ENCODE measurements at places on chromosomes 16 and 17.
A peak's percentile ranks its signal among the peaks of the same experiment; 100 is the strongest.

DNA sequence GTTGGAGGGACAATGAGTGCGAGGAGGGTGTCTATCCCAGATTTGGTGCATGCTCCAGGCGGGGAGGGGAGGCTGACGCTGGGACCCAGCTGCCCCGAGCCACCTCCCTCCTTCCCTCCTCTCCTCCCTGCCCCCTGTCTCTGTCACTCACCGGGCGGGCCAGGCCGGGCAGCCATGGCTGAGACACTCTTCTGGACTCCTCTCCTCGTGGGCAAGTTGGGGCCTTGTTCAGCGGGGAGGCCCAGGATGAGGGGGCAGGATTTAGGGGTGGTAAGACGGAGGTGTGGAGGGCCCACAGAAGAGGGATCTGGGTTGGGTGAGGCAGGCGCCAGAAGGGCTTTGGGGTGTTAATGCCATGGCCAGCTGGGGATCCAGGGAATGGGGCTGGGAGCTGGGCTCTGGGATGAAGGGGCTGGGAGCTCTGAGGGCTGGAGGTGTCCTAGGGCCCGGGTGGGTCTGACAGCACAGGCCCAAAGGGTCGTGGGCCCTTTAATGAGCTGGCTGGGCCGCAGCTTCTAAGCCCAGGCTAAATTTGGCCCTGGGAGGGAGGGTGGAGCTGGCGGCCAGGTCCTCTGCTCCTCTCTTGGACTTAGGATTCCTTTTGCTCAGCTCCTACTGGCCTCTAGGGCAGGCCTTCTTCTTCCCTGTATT, at the start of gene SGCA:
SGCA (plus strand) TSS at position 139 of the 651 bp plus-strand sequence; CDS start at position 175, 36 bp downstream.
- DNase-seq = no peak

- peak; percentile 71 for DNase-seq
These were observed 826 bp upstream of the GSE1 start for GRCh38 chr16:85612191-85612800.

DNA sequence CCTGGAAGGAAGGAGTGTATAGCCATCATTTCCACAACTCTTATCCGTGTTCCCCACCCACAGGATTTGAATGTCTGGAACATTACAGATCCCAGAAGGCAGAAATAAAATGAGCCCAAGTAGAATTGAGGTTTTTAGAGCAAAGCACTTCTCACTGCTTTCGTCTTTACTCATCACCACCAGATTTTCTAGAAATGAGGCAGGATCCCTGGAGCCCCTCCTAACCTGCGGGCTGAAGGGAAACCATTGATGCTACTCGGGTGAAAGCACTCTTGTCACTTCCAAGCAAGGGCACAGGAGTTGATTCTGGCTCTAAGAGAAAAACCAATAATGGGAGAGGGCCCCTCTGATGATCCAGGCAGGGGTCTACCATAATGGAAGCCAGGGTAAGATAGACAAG, 2.8 kb upstream of the ALDOC start:
- DNase-seq = no peak

- peak; percentile 94 for DNase-seq
These were observed at the start of gene TANC2 for GRCh38 chr17:62965686-62966425. TSS of gene TANC2 (plus strand) at chr17:62966235. CDS start at chr17:63009560, 43,325 bp downstream.

GRCh38 chr16:6641091-6641490, 691.6 kb upstream of the RBFOX1 start:
- peak; percentile 51 for DNase-seq

GRCh38 chr17:31416503-31416923, 25.0 kb downstream of the RAB11FIP4 start:
- peak; percentile 42 for DNase-seq

DNA sequence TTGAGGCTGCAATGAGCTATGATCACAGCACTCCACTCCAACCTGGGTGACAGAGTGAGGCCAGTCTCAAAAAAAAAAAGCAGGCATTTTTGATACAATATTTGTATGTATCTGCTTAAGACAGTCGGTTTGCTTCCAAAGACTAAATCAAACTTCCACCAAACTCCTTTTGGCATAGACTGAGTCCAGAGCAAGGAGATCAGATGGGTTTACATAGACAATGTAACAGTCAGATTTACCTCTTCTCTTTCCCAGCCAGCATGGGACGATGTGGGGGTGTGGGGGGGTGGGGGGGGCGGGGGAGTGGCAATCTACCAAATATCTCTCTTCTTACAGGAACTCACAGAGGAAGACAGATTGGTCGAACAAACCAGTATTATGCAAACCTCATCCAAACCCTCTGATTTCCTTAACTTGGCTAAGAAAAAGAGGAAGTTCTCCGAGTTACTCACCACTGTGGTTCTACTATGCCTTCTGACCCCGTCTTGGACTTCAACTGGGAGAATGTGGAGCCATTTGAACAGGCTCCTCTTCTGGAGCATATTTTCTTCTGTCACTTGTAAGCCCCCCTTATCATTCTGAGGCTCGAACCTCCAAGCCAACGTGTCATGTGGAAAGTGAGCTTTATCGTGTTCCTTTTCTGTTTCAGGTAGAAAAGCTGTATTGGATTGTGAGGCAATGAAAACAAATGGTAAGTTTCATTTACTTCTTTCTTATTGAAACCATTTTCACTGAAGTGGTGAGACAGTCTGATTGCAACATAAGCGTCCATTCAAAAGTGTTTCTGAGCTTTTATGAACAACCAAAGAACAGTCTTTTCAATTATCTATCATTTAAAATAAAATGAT, at the start of gene MILR1:
MILR1 (plus strand) TSS at position 451 of the 848 bp plus-strand sequence; CDS start at position 505, 54 bp downstream.
- DNase-seq = no peak

- DNase-seq = no peak
These were observed 103.3 kb upstream of the ZFHX3 start for GRCh38 chr16:73151225-73151624.

- DNase-seq = no peak
These were observed 199.8 kb upstream of the CHMP6 start for GRCh38 chr17:80791758-80792284.

DNA sequence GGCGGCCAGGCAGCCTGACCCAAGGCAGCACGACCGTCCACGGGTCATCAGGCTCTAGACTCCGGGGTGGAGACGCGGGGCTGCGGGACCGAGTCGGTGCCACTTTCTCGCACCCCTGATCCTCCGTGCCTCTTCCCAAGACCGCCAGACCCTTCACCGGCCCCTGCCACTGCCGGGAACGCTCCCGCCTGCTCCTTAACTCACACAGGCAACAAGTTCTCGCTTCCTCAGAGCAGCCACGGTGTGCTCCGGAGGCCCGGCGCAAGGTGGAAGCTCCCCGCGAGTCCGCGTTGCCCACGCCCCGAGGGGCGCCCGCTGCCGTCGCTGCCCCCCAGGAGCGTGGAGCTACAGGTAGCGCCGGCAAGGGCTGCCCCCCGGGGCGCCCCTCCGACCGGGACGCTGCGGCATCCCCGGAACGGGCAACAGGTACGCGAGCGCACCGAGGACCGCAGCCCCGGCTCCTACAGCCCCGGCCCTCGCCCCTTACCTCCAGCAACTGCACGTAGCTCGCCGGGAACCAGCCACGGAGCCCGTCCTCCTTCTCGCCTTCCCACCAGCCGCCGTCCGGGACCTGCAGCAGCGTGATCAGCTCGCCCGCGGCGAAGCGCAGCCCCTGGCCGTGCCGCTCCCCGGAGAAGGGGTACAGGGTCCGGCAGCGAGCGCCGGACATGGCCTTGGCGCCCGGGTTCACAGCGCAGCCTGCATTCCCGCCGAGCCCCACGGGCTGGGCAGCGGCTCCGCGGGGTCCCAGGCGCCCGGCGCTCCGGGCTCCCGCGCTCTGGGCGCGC, 491 bp downstream of the GAS7 start:
- DNase-seq = peak; percentile 76

- DNase-seq = no peak
These were observed 433.7 kb downstream of the SOX9 start for GRCh38 chr17:72554508-72554907.

DNA sequence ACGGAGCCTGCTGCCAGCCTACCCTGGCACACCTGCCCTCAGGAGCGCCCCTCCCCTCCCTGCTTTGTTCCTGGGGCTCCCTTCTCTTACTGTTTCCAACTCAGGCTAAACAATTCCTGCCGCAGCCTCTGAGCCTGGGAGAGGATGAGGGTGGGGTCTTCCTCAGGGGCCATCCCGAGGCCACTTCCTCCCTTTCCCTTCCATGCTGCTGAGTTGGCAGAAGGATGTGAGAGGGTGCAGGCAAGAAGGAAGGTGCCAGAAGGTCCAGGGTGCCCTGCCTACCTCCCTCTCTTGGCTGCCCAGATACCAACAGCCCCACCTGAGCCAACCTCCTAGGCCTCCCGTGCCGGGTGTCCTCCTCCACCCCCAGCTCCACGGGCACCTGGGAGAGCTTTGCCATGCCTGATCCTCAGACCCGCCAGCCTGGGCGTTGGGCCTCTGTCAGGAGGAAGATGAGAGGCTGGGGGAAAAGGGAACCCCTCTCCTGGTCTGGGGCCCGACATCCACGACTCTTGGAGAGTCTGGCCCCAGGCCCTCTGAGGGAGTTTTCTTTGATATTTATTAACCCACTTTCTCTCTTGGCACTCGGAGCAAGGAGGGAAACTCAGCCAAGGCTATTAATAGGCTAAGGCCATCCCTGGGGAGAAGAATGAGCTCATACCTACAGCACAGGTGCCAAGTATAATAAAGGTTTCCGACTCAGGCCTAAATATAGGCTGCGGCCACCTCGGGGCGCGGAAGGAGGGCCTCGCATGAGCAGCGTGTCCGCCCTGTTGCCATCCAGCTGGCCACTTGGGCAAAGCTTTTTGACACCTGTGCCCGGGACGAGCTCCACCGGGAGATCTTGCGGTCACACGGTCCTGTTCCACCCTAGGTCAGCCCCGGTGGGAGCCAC, 232.0 kb downstream of the ENGASE start:
- no peak for DNase-seq

- DNase-seq = no peak
These were observed 27.6 kb downstream of the SLC38A10 start for GRCh38 chr17:81267390-81268067.

- peak; percentile 88 for DNase-seq
These were observed 5.0 kb downstream of the SLC5A2 start for GRCh38 chr16:31487720-31488467.

DNA sequence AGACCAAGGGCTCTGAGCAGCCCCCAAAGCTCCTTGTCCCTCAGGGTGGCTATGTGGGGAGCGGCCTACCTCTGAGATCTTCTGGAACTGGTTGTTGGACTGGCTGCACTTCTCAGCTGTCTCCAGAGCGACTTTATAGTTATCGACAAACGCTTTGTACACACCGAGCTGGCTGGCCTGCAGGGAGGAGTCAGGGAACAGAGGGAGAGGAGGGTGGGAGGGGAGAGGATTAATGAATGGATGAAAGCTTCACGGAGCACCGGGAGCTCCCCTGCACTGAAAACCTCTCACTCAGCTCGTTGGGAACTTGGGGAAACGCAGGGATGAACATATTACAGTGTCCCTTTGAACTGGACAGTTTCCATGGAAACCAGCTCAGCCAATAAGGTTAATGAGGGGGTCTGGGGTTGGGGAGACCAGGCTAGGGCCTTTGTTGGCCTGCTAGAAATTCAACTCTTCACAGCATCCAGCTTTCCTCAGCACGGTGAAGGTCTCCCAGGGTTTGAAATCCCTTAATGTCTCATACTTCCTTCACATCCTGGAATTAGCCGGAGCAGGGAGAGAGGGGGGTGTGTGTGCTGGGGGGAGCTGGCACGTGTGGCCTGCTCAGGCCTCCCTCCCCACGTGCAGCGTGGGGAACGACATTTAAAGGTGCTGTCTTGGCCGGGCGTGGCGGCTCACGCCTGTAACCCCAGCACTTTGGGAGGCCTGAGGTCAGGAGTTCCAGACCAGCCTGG, 86.7 kb downstream of the TIMM22 start:
- DNase-seq = peak; percentile 39

DNA sequence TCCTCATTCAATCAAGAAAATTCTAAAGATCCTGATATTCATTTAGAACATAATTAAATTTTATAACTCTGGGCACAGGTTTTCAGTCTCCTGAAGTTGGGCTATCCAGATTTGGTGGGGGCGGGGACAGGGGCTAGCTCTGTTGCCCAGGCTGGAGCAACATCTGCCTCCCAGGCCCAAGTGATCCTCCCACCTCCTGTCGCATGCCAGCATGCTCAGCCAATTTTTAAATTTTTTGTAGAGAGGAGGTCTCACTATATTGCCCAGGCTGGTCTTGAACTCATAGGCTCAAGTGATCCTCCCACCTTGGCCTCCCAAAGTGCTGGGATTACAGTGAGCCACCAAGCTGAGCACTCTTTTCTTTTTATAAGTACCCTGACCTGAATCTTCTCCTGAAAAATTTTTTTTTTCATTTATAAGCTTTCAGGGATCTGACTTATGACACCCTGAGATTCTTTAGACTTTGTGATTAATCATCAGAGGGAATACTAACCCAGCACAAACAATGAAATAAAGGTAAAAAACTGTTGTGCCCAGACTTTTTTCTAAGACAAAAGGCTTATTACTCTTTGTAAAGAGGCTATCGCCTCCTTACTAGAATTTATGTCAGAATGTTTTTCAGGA, 62.6 kb downstream of the TUBD1 start:
- no peak for DNase-seq

GRCh38 chr17:65554553-65555223, 6.8 kb downstream of the AXIN2 start:
- DNase-seq = peak; percentile 59

DNA sequence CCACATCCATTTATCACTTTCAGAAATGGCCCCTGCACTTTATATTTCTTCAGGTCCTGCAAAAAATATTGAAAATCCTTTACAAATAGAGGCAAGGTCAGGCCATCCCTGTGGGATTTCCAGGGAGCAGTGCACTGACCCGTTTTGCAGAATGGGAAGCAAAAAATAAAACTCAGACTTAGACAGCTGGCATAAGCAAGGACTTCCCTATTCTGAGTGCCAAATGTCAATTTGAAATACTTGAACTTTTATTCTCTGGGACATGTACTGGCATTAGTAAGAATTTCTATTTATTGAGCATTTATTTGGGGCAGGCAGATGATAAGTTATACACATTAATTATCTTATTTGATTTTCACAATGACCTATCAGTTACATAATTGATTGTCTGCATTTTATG, 32.4 kb downstream of the PRKCB start:
- no peak for DNase-seq

DNA sequence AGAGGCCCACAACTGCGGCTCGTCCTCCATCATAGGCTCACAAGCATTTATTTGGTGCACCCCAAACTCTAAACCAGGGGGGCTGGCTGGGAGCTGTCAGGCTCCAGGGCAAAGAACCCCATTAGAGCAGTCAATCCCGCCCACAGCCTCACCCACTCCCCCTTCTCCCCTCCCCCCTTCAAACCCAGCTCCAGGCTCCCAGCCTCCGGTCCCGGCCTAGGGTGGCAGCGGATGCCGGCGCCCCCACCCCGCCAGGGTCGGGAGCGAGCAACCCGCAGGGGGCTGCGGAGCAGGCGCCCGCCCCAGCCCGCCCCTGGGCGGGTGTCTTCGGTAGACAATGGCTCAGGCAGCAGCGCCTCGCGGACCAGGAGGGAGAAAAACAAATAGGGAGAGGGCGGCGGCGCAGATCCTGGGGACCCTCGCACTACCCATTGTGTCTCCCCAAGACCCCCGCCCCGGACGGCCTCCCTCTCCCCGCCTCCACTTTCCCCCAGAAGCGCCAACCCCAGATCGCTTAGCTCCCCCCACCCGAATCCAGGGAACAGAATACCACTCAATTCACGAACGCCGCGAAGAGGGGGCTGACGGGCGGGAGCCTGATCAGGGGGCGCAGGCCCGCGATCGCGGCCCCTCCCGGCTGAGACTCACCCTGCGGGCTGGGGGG, 572 bp downstream of the FAM171A2 start:
- peak; percentile 56 for DNase-seq

Data from kidney (tissue), 22 donors.